ENCODE measurements at places on chromosomes 12 and 14.

DNA sequence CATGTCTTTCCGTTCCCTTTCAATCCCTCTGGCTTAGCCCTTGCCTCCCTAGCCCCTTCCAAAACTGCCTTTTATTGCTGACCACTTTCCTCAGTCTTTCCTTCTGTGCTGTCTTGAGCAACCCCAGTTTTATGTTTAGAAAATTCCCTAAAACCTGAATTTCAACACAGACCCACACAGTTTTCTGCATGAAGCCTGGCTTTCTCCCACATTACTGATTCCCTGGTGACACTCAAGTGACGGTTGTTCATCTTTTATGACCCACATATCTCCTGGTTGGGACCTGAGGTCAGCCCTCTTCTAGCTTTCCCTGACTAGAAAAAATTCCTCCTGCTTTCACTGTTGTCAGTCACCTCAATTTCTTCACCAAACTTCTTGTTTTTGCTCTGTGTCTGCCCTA is 21.0 kb downstream of the FGD4 start:
- no peak for DNase-seq

DNA sequence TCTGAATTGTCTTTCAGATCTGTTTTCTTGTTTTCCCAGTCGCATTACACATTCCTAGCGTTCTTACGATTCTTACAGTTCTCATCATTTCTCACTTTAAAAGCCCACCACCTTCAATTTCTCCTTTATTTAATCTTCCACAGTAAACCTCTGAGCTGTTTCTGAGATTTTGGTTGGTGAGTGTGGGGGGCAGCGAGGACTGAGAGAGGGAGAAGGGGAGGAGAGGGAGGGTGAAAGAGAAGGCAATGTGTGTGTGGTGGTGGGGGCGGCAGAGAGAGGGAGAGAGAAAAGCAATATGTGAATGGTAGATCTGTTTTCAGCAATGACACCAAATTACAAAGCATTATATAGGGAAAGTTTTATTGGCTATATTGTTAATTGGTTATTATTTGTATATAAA is 282.6 kb downstream of the SOX5 start:
- no peak for DNase-seq

GRCh38 chr14:93989939-93990338 is 7.2 kb upstream of the CCDC197 start:
- DNase-seq = no peak

DNA sequence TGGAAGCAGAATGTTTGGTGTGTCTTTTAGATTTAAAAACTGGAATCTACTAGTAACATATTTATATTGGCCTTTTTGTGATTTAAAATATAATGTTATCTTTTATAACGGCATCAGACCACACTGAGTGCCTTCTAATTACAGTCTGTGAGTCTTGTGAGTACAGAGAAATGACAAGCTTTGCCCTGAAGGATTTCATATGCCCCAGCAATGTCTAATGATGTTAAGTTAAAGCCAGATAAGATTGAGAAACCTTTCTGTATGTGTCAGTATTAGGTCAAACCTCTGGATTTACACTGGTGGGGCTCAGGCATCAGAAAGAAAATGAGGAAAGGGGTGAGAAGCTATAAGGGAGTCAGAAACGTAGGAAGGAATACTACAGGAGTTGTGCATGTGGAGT is 25.2 kb downstream of the PLEKHA5 start:
- DNase-seq = no peak

GRCh38 chr14:101171650-101172049 is 268.1 kb upstream of the RTL1 start:
- peak; percentile 1 for DNase-seq

DNA sequence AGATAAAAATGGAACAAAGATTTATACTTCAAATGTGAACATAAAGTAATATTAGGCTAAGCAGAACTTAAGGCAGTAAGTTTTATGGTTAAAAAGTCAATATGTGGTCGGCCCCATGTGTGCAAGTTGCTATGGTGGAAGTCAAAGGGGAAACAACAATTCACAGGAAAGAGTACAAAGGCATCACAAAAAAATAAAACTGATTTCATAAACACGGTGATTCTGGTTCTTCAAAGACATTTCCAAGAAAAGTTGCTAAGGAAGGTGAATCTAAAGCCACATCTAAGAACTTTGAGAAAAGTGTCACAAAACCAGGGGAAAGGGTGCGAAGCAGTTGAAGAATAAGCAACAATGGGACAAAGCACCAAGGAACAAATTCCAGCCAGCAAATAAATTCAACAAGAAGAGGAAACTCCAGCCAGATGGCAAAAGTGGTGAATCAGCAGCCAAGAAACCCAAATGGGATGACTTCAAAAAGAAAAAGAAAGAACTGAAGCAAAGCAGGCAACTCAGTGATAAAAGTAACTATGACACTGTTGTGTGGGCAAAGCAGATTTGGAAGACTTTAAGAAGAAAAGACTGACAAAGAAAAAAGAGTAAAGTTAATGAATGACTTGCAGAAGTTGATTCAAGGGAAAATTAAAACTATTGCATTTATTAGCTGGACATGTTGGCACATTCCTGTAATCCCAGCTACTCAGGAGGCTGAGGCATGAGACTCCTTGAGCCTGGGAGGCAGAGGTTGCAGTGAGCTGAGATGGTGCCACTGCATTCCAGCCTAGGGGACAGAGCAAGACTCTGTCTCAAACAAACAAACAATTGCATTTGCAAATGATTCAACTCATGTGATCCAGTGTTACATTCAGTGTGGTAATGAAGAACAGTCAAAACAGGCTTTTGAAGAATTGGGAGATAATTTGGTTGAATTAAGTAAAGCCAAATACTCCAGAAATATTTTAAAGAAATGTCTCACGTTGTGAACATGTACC is 19.5 kb downstream of the PTGDR start:
- no peak for DNase-seq

DNA sequence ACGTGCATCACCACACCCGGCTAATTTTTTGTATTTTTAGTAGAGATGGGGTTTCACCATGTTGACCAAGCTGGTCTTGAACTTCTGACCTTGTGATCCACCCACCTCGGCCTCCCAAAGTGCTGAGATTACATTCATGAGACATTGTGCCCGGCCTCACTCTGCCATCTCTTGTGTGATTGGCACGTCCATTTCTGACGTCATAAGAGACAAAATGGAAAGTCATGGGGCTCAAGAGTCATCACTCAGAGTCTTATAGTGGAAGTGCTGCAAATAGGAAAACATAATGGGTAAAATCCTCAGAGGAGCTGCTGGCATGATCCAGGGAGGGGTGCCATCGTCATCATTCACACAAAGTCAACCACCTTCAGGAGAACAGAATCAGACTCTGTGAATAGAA is 54.2 kb upstream of the GPATCH2L start:
- no peak for DNase-seq

DNA sequence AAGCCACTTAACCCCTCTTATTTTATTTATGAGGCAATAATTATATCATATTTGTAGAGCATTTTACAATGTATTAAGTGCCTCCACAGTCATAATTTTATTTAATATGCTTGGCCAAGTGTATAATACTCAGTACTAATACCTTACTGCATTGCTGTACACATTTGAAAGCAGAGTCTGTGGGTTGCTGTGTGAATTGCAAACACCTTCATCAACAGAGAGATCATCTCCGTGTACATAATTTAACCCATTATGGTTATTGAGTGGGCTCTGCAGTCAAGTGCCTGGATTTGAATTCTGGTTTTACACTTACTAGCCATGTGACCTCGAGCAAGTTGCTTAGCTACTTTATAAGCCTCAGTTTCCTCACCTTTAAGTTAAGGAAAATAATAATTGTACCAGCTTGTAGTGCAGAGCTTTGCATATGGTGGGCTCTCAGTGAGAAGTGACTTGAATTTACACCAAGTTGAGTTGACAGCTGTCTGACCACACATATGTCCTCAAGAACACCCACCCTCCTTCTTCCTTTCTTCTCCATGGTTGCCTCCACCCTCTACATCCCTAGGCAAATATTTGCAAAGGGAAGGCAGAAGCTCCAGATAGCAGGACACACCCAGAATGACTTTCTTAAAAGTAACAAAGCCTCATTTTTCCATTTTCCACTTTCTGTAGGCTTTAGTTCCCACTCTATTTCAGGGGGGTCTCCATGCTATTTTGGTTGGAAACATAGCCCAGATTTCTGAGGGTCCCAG is 12.3 kb downstream of the CRACR2A start:
- DNase-seq = no peak

DNA sequence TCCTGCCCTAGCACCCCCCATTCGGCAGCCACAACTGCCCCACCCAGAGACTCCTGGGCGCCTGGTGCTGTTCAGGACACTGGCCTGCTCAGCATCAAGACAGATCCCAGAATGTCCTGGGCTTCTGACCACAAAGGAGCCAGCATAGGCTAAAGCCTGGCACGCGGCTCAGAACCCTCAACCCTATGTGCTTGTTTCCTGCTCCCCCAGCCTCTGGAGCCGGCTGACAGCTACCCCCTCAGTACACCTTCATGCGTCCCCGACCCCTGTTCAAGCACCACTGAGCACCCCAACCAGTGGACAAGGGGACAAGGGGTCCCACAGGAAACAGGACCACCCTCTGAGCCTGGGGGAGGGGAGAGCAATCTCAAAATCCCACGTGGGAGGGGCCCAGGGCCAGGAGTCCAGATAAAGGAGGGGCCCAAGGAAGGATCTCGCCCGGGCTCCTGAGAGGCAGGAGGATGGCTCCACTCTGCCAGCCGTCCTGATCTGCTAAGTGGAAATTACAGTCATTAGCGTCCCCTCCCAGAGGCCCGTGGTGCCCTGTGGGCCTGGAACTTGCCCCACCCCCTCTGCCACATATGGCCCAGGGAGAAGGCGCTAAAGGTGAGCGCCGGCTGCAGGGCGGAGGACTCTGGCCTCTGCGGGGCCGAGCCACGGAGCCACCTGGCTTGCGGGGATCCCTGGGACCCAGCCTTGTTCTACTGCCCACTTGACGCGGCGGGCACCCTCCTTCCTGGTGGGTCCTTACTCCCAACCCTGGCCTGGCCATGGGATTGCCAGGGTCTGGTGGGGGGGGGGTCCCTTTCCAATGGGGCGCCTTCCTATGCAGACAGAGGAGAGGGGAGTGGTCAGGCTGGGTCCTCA is 27.2 kb upstream of the GPR132 start:
- DNase-seq = peak; percentile 76

DNA sequence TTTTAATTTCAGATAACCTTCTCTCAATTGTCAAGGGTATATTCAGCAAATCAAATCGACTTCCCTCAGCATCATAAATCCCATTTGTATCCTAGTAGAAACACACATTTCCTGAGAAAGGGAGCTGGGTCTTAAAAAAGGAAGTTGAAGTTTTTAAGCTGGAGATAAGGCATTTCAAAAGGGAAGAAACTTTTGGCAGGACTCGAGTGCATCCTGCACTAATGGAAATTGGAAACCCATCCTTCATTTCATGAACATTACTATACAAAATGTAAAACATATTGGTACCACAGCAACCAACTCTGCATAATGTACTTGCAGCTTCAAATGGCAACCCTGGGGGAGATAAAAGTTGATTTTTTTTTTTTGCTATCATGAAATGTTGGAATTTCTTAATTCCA is 23.7 kb upstream of the TMCC3 start:
- DNase-seq = no peak

DNA sequence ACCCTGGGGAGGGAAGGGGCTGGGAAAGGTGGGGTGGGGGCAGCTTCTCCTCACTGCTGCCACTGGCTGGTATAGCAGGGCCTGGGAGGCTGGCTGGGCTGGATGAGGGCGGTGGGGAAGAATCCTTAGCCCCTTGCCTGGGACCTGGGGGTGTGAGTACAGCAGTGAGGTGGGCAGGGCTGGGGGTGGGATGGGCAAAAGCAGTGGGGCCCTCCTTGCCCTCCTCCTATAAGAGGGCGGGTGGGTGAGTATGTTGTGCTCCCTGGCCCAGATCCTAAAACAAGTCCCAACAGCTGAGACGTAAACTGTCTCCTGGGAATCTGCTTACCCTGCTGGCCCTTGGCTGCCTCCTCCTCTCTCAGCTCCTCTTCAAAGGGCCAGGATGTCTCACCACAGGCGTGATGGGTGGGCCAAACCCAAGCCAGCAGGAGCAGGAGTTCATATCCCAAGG is 2.2 kb downstream of the NCKAP5L start:
- DNase-seq = no peak

- no peak for DNase-seq
Measured at GRCh38 chr12:49885663-49886461, 17.8 kb downstream of the FAIM2 start.

- peak; percentile 12 for DNase-seq
Measured at GRCh38 chr12:45981075-45981837, 9.1 kb downstream of the SCAF11 start.

- DNase-seq = no peak
Measured at GRCh38 chr12:124756166-124756565, 107.5 kb downstream of the SCARB1 start.

DNA sequence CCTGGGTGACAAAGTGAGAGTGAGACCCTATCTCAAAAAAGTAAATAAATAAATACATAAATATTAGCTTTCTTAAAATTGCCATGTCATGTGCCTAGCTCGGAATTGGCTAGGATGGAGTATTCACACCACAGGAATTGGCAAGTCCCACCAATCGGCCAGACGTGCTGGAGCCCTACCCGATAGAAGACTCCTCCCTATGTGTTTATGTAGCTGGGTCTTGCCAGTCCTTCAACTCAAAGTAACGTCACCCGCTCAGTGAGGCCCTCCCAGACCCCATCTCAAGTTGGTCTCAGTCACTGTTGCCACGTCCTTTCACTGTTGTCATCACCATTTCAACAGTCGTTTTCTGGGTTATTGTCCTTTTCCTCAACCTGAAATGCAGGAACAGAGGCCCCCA is 20.2 kb downstream of the VRTN start:
- DNase-seq = no peak

- no peak for DNase-seq
Measured at GRCh38 chr14:24705840-24706239, 71.8 kb upstream of the GZMB start.

DNA sequence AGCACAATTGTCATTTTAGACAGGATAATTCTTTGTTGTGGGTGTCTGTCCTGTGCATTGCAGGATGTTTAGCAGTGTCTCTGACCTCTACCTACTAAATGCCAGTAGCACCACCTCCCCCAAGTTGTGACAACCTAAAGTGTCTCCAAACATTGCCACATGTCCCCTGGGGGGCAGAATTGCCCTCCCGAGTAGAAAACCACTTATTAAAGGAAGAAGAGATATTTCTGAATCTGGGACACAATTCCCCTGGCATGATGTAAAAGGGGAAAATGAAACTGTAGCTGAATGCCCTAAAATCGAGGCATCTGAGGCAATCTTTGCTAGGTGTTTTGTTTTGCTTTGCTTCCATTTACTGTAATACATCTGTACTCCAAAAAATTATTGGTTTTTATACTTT is 116.8 kb upstream of the NAP1L1 start:
- no peak for DNase-seq
